ENCODE measurements at places on chromosomes 7 and 10. TPM values are rescaled to one million over a fixed set of nuclear protein-coding genes. Genes with fewer than 3 reads are reported as not detected.

- no peaks in the 10 kb centered on the region for H3K27me3 ChIP-seq
- DNase-seq = no peak
- no peaks in the 10 kb centered on the region for H3K4me1 ChIP-seq
- no peak overlapping the region for H3K27ac ChIP-seq
- no peak overlapping the region for H3K4me3 ChIP-seq
Measured at GRCh38 chr7:47683485-47683898, 101.6 kb upstream of the TNS3 start.

GRCh38 chr7:24477398-24478136 is 95.7 kb upstream of the PALS2 start:
- H3K4me3 ChIP-seq = no peak overlapping the region
- H3K27me3 ChIP-seq = no peaks in the 10 kb centered on the region
- H3K27ac ChIP-seq = no peak overlapping the region
- peak; percentile 33 for DNase-seq
- no peaks in the 10 kb centered on the region for H3K36me3 ChIP-seq

GRCh38 chr10:91597197-91597881 is 35.5 kb downstream of the PPP1R3C start:
- H3K36me3 ChIP-seq = no peaks in the 10 kb centered on the region
- H3K27me3 ChIP-seq = no peaks in the 10 kb centered on the region
- DNase-seq = peak; percentile 67
- no peak overlapping the region for H3K4me3 ChIP-seq

The STEAP2 gene
- total RNA-seq = 9.2 TPM

The JAKMIP3 gene
- 0.26 TPM for total RNA-seq

All from body of pancreas (tissue), 4 donors.